ENCODE measurements at places on chromosomes 6 and 20.

DNA sequence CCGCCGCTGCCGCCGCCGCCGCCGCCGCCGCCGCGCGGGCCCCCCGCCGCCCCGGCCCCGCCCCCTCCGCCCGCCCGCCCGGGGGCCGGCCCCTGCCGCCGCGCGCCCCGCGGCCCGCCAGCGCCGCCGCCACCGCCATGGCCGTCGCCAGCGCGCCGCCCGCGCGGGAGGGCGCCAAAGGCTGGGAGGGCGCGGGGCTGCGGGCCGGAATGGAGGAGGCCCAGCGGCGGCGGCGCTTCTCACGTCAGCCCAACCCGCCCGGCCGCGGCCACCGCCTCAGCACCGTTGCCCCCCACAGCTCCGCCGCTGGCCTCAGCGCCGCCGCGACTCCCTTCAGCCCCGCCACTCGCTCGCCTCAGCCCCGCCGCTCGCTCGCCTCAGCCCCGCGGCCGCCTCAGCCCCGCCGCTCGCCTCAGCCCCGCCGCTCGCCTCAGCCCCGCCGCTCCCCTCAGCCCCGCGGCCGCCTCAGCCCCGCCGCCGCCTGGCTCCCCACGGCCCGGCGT lies 258 bp downstream of the PHF10 start:
- DNase-seq = peak; percentile 36

GRCh38 chr6:157611406-157611805 lies 211.6 kb upstream of the SNX9 start:
- DNase-seq = no peak

- no peak for DNase-seq
Measured at GRCh38 chr6:35533981-35534380, 21.3 kb upstream of the TULP1 start.

GRCh38 chr6:109515781-109516409 lies 32.9 kb upstream of the ZBTB24 start:
- DNase-seq = no peak
